GM19239 (cell line): ENCODE measurements at places on chromosomes 6 and 20.

GRCh38 chr6:167350731-167351655 is 26.1 kb downstream of the TTLL2 start:
- peak; percentile 36 for DNase-seq

GRCh38 chr6:155341130-155341828 is 27.0 kb upstream of the TFB1M start:
- no peak for DNase-seq

DNA sequence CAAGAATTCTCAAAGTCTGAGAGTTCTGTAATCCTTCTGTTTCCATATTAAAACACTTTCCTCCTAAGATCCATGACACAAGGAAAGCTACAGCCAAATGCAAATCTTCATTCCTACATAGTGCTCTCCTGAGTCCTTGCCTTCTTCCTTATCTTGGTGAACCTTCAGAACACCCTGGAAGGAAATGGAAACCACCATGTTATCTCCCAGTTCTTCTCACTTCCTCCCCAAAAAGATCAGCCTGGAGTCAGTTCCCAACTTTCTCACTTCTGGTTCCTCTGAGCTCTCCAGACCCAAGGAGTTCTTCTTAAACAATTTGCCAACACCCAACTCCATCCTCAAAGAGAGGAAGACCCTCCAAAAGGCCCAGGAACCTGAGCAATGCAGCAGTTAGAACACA is 193.3 kb upstream of the CCN2 start:
- no peak for DNase-seq

- no peak for DNase-seq
Measured at GRCh38 chr6:10276660-10277287, 138.1 kb downstream of the TFAP2A start.

GRCh38 chr20:8218861-8219260 is 86.8 kb downstream of the PLCB1 start:
- DNase-seq: no peak

GRCh38 chr6:109690373-109690736 is 647 bp downstream of the AK9 start:
- DNase-seq: peak; percentile 38

DNA sequence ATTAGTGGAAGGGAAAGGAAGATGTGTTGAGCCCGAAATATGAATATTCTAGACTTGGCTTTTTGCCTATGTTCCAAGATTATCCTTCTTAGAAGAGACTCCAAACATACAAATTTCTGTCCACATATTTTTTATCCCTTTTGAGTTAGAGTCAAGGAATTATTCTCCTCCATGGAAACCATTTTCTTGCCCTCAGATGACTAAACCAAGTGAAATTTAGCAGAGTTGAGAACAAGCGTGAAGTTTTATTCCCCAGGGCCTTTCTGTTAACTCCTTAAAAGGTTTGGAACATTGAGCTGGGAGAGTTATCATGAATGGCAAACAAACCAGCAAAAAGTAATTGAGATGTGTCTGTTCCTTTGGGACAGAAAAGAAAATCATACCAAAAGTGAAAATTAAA is 286.1 kb upstream of the PLCB4 start:
- DNase-seq: no peak

GRCh38 chr6:44084231-44085014 is 42.8 kb downstream of the MRPL14 start:
- DNase-seq: no peak

DNA sequence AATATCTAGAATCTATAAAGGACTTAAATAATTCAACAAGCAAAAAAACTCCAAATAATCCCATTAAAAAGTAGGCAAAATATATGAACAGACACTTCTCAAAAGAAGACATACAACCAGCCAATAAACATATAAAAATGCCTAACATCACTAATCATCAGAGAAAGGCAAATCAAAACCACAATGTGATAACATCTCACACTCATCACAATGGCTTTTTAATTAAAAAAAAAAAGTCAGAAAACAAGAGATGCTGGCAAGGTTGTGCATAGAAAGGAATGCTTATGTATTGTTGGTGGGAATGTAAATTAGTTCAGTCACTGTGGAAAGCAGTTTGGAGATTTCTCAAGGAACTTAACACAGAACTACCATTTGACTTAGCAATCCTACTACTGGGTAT is 979.6 kb upstream of the MAP3K7 start:
- no peak for DNase-seq

DNA sequence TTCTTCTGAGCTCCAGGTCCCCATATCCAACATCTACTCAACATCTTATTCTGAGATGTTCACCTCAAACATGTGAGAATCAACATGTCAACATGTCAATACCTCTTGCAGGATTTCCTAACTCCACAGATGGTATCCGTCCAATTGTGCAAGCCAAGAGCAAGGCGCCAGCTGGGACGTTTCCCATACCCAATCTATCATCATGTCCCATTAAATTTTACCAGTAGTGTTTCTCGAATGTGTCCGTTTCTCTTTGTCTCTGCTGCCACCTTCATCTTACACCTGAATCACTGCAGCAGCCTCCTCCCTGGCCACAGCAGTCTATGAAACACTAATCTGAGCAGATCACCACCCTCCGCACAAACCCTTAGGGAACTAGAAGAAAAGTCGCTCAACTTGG is 78.0 kb upstream of the RPS6KA2 start:
- no peak for DNase-seq

- no peak for DNase-seq
Measured at GRCh38 chr20:51959066-51959542, 156.8 kb upstream of the SALL4 start.

GRCh38 chr6:44217332-44218143 is 812 bp downstream of the MYMX start:
- DNase-seq: no peak
